ENCODE measurements at places on chromosomes 11 and 22.

GRCh38 chr22:47801541-47802245 lies 1039.2 kb downstream of the TBC1D22A start:
- DNase-seq: no peak

GRCh38 chr22:30326255-30326705 lies 461 bp downstream of the TBC1D10A start:
- no peak for DNase-seq

GRCh38 chr11:113974741-113975470 lies at the start of gene HTR3A:
TSS of gene HTR3A (plus strand) at chr11:113975108. CDS start at chr11:113975326, 218 bp downstream.
- DNase-seq: no peak

DNA sequence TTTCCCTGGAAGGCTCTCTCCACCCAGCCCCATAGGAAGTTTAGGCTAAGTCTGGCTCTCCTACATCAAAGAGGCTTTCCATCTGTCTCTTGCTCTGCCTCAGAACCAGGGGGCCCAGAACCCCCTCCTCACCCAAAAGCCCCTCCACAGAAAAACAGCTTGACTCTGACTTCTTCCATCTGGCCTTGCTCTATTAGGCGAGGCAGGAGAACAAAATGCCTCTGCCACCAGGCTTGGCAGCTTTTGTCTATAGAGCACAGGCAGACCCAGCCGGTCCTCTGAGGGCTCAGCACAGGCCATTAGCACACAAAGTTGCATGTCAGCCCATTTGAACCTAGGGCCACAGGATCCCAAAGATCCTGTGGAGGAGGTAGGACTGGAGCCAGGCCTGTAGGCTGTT lies 75.7 kb upstream of the SUSD2 start:
- no peak for DNase-seq

DNA sequence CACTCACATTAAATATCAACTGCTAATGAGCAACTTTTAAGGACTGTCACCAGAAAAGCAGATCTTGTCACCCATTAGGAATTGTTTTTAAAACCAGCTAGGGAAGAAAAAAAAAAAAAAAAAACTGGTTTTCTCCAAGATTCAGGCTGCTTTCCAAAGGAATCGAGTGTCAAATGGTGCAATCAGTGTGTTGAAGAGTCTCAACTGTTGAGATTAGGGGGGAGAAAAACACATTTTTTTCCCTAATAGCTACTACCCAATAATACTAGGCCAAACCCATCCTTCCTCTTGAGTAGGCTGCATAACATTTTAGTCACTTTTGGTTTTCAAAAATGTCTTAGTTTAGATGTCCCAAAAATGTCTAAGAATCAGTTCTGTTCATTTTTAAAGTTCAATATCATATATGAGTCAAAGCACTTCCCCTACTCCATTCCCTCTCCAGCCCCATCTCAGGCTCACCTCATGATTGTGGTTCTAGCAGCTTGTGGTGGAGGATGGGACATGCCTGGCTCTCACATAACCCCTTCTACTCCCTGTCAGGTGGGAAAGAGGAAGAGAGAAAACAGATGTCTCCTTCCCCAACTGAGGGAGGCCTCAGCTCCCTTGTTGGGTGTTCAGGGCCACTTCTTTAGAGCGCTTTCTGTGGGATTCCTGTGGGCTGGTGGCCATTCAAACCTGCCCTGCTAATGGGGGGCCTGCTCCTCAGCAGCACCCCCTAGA lies 193.6 kb downstream of the CWF19L2 start:
- DNase-seq: no peak

GRCh38 chr22:47351836-47352579 lies 589.6 kb downstream of the TBC1D22A start:
- DNase-seq: no peak

DNA sequence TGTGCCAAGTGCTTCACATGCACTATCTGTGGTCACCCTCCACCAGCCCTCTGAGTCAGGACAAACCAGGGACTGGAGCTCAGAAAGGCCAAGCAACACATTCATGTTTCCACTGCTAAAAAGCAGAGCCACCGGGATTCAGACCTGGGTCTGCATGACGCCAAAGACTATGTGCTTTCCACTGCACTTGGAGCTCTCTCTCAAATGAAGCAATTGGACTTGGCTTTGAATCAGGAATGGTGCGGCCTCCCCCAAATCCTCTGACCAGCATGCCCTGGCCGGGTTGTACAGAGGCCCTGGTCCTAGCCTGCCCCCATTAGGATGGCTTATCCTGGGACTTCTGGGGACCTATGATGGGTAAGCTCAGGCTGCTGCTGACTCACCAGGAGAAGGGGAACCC lies 80.7 kb downstream of the PKNOX2 start:
- no peak for DNase-seq
